AG04449 (cell line): ENCODE measurements at places on chromosomes 5 and 9.

DNA sequence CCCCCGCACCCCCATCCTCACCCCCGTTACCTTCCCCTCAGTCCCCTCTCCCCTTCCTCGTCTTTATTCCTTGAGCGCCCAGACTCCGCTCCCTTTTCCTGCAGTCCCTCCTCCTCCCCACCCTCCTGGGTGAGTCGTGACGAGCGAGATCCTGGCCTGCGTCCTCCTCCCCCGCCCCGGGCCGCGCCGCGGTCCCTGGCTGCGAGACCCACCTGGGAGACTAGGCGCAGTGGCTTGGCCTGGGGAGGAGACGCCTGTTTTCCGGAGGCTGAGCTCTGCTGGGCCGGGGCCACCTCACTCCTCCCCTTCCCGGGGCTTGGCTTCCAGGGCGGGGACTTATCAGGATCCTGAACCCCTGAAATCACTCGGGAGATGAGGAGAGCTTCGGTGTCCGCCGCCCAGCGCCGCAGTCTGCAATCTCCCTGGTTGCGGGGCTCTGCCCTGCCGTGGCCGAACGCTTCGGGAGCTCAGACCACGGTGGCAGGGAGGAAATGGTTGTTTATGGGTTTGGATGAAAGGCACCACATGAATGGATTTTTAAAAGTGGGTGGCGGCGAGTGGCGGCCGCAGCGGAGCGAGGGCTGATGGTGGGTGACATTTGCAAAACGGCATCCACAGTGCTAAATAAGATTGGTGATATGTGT, 984 bp downstream of the STXBP1 start:
- no peak for DNase-seq

- DNase-seq = no peak
Measured at GRCh38 chr5:11252075-11252474, 491.0 kb upstream of the DAP start.

- DNase-seq = peak; percentile 64
Measured at GRCh38 chr9:77475641-77476473, 172.3 kb downstream of the GNA14 start.

DNA sequence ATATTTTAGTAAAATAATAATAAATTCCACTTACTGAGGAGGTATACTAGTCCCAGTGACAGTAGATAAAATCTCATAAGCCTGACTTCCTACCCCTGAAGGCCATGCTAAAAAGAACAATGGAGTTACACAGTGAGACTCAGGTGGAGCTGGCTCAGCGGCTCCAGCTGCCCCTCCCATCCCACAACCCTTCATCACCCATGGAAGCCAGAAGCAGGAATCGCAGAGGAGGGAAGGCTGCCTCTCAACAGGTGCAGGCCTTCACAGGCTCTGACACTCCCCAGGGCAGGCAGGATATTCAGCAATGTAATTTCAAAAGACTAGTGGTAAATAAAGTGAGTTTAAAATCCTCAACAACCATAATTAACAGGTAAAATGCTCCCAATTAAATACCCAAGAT, 67.5 kb downstream of the FANCC start:
- no peak for DNase-seq

DNA sequence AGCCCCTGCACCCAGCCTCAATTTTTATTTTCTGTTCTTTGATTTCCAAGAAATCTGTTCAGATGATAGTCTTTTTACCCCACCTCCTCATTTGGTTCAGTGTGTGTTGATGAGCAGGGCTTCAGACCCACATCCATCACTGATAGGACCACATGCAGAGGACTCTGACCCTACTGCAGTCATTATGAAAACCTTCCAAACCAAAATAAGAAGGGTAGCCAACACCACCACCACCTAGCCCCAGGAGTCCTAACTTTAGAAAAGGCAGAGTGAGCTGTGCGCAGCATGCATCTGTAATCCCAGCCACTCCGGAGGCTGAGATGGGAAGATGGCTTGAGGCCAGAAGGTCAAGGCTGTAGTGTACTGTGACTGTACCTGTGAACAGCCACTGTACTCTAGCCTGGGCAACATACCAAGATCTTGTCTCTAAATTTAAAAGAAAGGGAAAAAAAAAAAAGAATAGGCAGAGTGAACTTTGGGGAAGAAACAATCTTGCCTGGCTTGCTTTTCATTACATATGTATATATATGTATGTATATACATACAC, 13.0 kb downstream of the CDKN2AIPNL start:
- no peak for DNase-seq

- DNase-seq = no peak
Measured at GRCh38 chr5:104095527-104095926, 532.9 kb upstream of the NUDT12 start.

DNA sequence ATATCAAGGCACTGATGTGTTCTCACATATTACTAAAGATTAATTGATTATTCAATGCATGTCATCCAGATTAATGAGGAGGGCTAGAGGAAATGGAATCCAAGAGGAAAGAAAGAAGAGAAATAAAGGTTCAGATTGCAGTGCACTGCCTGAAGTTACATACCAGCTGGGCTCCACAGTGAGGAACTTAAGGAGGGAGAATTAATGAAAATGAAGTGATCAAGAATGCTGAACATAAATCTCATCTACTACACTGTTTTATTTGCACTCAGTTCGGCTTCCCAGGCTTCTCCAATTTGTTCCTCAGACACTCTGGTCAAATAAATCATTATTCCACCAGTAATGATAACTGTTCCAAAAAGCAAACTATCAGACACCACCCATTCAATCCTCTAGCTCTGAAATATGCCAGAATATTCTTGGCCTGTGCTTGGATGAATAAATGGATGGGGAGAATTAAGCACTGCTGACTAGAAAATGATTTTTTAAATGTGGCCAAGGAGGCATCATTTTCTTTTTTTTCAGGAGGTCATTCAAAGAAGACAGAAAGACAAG, 88.6 kb upstream of the FBN2 start:
- no peak for DNase-seq
